Stimulated activated CD8-positive, alpha-beta memory T cell treated with anti-CD3 and anti-CD28 coated beads, Interleukin-7, amount 100 ng/mL, for 1 hour (primary cell): ENCODE measurements at places on chromosomes 16 and 17.

DNA sequence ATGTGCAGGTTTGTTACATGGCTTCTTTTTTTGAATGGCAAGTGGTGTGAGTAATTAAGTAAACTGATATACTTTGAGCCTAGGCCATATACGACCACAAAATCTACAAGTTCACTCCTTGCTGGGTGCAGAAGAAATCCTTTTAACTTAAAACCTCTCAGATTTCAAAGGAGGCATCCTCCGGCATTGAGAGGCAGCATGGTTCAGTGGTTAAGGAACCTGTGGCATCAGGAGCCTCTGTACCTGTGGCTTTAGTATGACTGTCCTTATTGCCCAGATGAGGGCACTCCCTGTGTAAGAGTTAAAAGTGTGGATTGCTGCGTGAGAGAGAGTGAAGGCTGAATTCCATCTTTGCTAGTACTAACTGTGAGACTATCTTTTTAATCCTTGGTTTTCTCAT lies 3.3 kb downstream of the NLRP1 start:
- DNase-seq: no peak

DNA sequence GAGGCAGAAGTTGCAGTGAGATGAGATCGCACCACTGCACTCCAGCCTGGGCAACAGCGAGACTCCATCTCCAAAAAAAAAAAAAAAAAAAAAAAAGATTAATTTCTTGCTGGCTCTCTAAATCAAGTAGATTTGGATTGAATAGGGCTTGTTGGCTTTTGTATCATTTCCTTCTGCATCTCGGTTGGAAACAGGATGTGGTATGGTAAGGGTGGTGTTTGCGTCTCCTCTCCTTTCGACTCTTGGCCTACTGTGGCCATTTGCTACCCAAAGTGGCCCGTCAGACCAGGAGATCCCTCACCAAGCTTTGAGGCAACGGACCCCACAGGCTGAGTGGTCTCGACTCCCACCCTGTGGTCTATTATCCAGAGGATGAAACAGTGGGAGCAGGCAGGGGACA lies 168.0 kb upstream of the IRX3 start:
- DNase-seq: no peak

DNA sequence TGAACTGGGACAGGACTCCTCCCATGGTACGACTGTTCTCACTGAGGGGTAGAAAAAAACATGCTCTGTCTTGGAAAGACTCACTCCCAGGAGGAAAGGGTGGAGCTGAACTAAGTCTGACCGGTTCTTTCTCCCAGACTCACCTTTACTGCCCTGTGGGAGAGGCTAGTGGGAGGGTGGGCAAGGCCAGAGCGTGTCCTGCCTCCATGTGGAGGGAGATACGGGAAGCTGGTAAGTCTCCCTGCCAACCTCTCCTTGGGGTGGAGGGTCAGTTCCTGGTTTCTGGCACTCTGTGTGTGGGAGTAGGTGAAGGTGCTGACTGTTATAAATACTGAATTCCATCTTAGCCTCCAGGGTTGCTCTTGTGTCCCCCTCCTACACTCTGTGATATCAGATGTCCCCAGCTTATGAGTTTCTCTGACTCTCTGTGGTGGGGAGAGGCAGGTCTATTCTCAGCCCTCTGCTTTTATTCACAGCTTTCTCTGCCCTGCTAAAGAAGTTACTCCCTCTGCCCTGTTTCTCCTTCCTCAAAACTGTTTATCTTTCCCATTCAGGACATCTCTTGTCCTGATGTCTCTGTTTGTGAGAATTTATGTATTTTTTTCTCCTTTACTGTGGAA lies 26.9 kb upstream of the FAM20A start:
- DNase-seq: no peak

GRCh38 chr17:48107137-48108055 lies at the start of gene SNX11:
TSS of gene SNX11 (plus strand) at chr17:48107766. CDS start at chr17:48112044, 4,278 bp downstream.
- peak; percentile 86 for DNase-seq

- DNase-seq: no peak
These were observed 55.0 kb downstream of the PDPK1 start for GRCh38 chr16:2592786-2593185.

DNA sequence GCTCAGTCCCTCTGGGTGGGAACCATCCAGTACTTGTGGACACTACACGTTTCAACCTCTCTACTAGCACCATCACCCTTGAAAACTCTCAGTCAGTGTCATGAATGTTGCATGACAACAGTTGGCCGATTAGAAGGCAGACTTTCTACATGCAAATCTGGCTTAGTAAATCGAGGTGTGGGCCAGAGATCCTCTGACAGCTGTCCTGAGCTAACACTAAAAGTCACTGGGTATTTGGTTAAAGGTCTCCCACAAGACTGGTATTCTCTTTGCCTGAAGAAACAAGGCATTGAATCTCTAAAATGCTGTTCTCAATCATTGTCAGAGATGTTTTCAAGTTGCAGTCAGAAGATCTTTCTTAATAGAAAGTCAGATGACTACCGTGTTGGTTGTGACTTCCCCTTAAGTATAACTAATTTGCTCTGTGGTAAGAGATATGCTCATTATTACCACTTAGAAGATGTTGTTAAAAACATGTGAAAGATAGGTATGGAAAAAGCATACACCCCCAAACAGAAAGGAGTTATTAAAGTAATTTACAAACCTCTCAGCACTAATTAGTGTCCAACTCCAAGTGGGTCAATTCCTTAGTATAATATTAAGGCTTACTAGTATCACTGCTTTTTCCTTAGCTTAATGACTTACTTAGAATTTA lies 62.3 kb downstream of the WNT3 start:
- DNase-seq: no peak

DNA sequence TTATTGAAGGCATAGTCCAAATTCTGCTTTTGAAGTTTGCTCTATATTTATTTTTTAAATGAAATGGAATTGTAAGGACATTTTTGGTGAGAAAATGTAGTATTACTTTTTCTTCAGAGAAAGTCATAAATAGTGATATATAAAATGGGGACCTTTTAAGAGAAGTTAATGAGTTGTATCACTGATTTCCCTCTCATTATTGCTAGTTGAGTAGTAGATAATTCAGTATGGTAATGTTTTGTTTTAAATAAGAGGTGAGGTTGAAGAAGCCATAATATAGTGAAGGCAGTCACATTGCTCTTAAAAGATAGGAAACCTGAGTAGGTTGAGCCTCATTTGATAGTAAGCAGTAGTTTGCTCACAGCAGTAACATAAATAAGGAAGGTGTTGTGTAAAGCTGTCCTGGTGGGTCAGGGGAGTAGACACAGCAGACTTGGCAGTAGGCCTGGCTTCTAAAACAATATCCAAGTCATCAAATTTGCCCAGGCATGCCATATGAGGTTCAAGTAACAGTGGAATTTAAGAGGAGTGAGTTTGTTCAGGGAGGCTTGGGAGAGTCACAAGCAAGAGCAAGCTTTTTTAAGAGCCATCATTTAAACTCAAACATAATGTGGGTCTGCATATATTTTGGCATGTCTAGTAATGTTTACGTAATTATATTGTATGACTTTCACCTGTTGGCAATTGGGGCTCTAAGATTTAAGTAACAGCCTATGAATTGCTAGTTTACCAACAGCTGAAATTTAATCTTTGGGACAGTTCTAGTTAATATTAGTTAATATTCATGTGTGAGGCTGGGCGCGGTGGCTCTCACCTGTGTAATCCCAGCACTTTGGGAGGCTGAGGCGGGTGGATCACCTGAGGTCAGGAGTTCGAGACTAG lies 6.5 kb downstream of the NFATC3 start:
- DNase-seq: no peak

DNA sequence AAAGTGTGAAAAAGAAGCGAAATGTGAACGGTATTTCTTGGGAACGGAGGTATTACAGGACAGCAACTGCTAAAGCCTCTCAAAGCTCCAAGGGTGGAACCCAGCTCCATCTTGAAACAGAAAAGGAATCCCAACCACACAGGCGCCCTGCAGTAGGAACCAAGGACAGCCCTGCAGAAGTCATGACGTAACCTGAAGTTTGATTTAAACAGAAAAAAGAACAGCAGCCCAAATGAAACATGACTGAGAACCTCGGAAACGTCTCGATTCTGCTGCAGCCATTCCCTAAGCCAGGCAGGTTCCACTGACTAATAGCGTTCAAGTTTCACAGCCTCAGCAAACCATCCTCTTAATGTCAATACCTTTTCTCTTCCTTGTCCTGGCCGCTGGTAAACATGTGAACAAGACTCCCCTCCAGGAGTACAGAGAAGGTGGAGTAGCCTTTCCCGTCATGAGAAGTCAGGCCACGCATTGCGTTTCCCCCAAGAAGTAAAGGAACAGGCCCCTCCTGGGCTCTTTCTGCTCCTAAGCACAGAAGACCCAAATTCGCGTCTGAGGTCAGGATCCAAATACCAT lies 20.1 kb downstream of the SIAH1 start:
- DNase-seq: no peak

DNA sequence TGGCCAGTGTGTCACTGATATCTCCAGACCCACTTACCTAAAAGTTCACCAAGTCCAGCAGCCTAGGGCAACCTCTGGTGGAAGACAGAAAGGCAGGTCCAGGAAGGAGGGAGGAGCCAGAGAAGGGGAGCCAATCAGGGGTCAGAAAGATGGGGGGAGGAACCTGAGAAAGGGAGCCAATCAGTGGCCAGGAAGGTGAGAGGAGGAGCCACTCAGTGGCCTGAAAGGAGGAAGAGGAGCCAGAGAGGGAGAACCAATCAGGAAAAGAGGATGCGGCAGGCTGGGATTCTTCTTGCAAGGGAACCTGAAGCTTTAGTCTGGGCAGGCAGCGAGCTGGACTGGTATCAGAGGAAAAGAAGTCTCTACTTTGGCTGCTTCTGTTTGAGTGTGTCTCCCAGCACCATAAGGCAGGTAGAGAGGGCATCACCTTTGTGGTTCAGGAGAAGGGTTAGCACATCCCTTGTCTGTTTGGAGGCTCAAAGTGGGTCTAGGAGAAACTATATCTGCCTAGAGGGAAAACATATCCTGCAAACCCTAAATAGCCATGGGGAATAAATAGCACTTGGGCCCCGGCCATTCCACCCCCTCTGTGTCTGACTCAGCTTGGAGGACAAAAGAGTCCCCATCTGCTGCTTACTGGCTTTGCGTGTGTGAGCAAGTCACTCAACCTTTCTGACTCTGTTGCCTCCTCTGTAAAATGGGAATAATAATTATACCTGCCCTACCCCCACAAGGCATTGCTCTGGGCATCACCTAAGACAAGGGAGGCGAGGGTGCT lies 43.4 kb upstream of the CRHR1 start:
- no peak for DNase-seq

- peak; percentile 71 for DNase-seq
These were observed 4.3 kb downstream of the KAT2A start for GRCh38 chr17:42116705-42117396.

- DNase-seq: no peak
These were observed 100.5 kb upstream of the ELAC2 start for GRCh38 chr17:13118311-13118710.

GRCh38 chr17:76820039-76820438 lies 48.2 kb upstream of the MGAT5B start:
- no peak for DNase-seq

GRCh38 chr17:1627182-1627981 lies 1.3 kb downstream of the SLC43A2 start:
- DNase-seq: no peak

DNA sequence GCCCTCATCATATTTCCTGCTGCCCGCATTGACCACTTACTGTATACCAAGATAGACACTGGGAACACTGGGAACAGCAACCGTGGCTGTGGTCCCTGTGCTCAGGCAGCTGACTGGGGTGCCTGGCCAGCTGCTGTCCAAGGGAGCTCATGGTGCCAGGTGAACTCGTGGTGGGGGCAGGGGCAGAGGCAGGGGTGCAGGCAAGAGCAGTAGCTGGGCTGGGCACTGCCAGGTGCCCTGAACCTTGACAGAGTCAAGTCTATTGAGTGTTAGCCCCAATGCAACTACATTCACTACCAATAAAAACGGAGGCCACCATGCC lies 202.5 kb downstream of the C16orf78 start:
- DNase-seq: no peak

DNA sequence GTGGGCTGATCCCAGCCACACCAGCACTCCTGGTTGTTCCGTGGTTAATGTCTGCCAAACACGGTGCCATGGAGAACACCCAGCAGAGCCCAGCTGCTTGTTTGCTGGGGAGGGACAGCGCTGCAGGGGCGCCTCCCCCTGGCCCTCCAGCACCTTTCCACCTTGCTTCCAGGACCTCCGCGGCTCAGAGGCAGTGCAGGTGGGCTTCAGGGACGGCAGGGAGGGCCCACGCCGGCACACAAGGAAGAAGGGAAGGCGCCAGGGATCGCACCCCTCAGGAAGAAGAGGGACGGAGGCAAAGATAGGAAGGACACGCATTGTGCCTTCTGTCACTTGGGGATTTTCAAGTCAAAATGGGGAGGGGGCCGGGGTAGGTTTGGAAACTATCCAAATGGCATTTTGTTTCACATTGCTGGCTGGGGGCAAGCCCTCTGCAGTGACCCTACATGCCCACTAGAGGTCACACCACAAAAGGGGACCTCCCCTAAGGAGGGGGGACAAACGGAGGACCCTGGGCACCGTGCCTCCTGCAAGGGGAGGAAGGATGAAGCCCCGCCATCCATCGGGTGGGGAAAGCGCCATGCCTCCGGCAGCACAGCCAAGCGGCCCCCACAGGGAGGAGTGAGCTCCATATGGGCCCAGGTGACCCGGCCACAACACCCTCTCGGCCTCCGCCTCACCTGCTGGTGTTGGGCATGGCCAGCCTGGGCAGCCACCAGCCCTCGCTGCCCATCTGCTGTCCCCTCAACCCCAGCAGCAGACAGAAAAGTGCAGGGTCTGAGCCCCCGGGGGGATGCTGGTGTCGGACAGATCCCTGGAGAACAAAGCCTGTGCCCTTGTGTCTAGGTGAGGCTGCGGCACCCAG lies 7.5 kb upstream of the C16orf95 start:
- peak; percentile 13 for DNase-seq

GRCh38 chr16:52677501-52677900 lies 130.6 kb upstream of the TOX3 start:
- no peak for DNase-seq

DNA sequence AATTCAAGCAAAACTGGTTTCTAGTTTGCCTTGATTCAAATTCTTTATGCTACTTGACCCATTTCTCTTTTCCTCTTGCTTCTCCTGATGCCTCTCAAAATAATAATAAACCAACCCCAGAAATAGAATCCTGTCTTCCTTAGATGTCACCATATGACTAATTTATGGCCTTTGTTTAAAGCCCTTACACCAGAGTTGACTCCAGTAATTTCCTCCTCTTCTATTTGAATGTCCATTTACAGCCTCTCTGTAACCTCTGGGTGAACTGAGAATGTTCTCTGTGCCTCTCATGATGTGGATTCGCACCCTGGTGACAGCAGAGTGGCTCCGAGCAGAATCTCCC lies 31.5 kb downstream of the ZFHX3 start:
- DNase-seq: no peak

DNA sequence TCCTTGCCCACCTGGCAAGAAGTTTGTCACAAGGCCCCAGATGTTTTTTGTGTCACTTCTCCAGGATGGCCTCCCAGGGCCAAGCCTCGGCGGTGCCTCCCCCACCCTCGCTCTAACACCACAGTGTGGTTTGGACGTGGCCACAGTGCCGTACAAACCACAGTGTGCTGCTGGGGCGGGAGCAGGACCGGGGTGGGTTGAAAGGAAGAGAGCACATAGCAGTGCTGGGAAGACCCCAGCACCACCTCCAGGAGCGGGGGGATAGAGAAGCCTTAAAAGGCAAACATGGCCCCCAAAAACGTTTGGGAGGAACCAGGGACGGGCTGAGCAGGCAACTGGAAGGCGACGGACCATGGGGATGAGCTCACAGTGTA lies 5.0 kb upstream of the BCL6B start:
- DNase-seq: no peak
